Dermis blood vessel endothelial cell (primary cell): ENCODE measurements at places on chromosomes 3 and 15. TPM values are rescaled to one million over a fixed set of nuclear protein-coding genes. Genes with fewer than 3 reads are reported as not detected.
A peak's percentile ranks its signal among the peaks of the same experiment; 100 is the strongest.

DNA sequence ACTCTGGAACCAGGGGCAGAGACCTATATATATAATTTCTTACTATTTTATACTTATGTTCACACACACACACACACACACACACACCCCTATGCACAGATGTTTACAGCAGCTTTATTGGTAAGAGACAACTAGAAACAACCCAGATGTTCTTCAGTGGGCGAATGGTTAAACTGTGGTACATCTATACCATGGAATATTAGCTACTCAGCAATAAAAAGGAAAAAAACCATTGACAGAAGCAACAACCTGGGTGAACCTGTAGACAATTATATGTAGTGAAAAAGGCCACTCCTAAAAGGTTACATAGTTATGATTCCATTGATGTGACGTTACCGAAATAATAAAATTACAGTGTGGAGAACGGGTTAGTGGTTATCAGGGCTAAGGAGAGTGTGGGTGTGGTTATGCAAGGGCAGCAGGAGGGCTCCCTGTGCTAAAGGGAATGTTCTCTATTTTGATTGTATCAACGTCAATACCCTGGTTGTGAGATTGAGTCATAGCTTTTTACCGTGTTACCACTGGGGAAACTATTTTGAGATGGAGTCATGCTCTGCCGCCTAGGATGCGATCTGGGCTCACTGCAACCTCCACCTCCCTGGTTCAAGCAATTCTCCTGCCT, 85.5 kb downstream of the FLNB start:
- peak; percentile 59 for DNase-seq

DNA sequence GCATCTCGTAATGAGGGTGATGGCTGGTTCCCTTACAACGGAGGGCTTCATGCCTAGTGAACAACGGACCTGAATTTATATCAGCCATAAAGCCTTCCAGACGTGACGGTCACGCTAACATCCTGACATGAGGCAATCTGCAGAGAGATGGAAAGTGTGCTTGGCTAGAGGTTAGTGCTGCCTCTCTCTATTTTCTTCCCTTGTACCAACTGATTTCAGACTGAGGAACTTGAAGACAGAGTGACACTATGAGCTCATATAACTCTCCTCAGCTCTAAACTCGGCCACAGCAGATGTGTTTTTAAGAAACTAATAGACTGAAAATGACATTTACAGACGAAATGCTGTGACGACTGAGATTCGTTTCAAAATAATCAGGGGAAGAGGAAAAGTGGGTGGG, 122.4 kb downstream of the XXYLT1 start:
- peak; percentile 67 for DNase-seq

GRCh38 chr15:49471733-49472132, 48.7 kb downstream of the FGF7 start:
- no peak for DNase-seq

ZNF621 gene
- 11.9 and 13.7 TPM in 2 replicates for total RNA-seq

GRCh38 chr15:89656116-89656815, 999 bp upstream of the KIF7 start:
- no peak for DNase-seq

GPR27 gene
- total RNA-seq = not detected in 2 replicates

DNA sequence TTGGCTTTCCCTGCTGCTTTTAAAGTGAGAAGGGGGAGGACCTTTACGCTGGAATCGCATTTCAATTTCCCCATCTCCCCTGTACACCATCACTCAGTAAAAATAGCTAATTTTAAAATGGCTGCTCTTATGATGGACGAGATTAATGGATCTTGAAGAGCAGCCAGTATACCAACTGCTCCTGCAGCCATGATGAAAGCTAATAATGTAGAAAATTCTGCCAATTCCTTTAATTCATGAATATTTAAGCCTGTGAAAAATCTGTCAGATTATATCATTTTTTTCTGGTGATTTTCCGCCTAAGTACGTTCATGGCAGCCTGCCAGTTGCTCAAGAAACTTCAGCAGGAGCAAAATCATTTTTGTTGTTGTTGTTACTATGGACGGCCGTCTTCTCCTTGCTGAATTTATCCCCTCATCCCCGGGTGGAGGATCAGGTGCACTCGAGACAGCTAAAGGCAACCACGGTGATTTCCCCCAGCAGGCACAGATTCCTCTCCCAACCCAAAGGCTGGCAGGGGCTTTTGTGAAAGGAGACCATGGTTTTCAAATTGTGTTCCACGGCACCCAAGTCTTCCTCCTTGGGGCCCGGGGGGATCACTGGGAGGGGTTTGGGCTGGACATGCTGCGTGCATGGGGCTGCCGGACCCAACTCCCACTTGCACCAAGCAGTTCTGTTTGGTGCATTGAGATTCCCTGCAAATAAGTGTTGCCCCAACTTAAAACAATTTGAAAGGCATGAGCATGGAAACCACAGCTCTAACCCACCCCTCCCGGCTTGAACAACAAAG, 289.6 kb downstream of the UACA start:
- DNase-seq = peak; percentile 15

DNA sequence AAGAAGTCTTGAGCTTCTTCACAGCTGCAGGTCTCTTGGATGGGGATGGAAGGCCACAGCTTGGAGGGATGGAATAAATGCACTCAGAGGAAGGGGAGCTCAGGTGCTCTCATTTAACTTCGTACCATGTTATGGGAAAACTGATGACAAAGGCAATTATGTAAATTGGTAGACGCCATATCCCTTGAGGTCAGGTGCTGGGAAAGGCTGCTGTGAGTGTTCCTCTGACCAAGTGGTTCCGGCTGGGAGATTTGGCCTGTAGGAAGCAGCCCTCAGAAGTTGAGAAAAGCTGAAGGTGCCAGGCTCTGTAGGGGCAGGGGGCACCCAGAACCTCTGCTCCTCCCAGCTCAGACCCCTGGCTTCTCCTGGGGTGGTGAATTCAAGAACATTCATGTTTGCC, 47.1 kb downstream of the FAH start:
- no peak for DNase-seq

DNA sequence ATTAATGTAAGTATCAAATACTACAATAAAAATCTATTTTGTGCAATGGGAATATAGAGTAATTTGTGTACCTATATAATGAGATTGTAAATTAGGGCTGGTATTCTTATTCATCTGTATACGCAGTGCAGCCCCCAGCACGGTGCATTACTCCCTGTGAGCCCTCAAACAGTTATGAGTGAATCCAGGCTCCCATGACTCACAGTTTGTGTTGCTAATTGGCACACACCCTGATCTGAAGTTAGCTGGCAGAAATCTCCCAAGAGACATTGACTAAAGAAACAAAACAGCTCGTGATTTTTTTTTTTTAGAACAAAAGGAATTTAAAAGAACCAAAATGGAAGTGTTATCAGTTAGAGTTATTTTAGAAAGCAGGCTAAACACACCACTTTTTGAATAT, 15.7 kb downstream of the GK5 start:
- DNase-seq = peak; percentile 91

DNA sequence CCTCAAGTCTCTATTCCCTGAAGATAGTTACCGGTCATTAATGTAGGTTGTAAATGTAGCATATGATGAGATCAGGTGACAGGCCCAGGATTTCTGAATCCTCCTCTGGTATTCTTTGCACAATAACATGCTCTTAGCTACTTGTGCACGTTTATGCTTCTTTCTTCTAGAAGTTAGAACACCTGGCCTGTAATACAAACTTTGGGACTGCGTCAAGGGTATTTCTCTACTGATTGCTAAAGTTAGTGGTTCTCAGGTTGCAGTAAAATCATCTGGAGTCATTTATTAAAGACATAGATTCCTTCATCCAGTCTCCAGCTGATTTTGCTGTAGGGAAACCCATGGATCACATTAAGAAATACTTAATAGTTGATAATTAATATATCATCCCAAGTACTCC, 48.0 kb downstream of the UNC13C start:
- no peak for DNase-seq
